ENCODE measurements at places on chromosomes 4 and X.

GRCh38 chr4:87939978-87940690 is 35.4 kb upstream of the SPP1 start:
- no peak overlapping the region for H3K4me3 ChIP-seq
- no peaks in the 10 kb centered on the region for H3K36me3 ChIP-seq
- no peaks in the 10 kb centered on the region for H3K4me1 ChIP-seq

- no peaks in the 10 kb centered on the region for H3K36me3 ChIP-seq
- no peak overlapping the region for H3K27ac ChIP-seq
- no peaks in the 10 kb centered on the region for H3K4me1 ChIP-seq
Observed at GRCh38 chrX:130482871-130483270, 81.1 kb downstream of the RBMX2 start.

DNA sequence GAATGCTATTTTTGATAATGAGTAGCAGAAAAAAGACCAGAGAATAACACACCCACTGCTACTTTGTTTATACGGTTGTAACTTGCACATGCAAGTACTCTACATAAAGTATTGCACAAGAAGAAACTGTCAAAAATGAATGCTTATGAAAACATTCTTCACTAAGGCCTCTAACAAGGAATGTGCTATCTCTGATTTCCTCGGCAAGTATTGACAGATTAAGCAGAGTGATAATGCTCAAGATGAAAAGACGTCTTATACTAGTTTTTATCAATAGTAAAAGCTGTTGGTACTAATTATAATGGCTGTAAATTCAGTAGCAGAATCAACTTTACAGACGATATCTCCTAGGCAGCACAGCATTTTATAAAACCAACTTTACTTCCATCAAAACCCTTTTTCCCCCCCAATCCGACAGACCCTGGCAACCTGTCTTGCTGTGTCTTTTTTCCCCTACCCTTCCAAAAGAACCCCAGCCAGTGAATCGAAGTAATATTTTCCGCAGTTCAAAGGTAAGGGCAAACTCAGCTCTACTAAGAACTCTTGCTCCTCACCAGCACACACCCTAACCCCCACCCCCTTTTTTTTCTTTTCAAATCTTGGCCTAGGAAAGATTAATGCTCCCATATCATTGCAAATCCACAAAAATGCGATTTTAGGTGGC is 1.5 kb downstream of the FRYL start:
- H3K4me1 ChIP-seq = peaks cover 56% of the 10 kb centered on the region
- H3K4me3 ChIP-seq = peak overlapping the region; percentile 94
- H3K27ac ChIP-seq = peak overlapping the region; percentile 95

GRCh38 chrX:136714626-136715599 is 65.8 kb downstream of the ARHGEF6 start:
- peaks cover 1% of the 10 kb centered on the region for H3K36me3 ChIP-seq
- no peaks in the 10 kb centered on the region for H3K27me3 ChIP-seq
- peak overlapping the region; percentile 88 for H3K27ac ChIP-seq
- peak; percentile 61 for DNase-seq
- peak overlapping the region; percentile 75 for H3K4me3 ChIP-seq

- no peaks in the 10 kb centered on the region for H3K27me3 ChIP-seq
- no peaks in the 10 kb centered on the region for H3K4me1 ChIP-seq
- no peak overlapping the region for H3K4me3 ChIP-seq
- H3K36me3 ChIP-seq = peaks cover 8% of the 10 kb centered on the region
- H3K27ac ChIP-seq = no peak overlapping the region
Observed at GRCh38 chr4:5773271-5773555, 62.2 kb downstream of the EVC start.

- H3K4me3 ChIP-seq = no peak overlapping the region
- no peaks in the 10 kb centered on the region for H3K36me3 ChIP-seq
- H3K27ac ChIP-seq = no peak overlapping the region
- H3K4me1 ChIP-seq = no peaks in the 10 kb centered on the region
- no peak for DNase-seq
- H3K27me3 ChIP-seq = peaks cover 3% of the 10 kb centered on the region
Observed at GRCh38 chrX:119389871-119390501, 9.2 kb upstream of the SLC25A43 start.
